Activated CD4-positive, alpha-beta T cell treated with anti-CD3 and anti-CD28 coated beads, Interleukin-2, amount 50 U/mL, for 1 hour (primary cell): ENCODE measurements at places on chromosomes 16 and 17.

GRCh38 chr17:79711715-79712305 is 18.9 kb upstream of the ENPP7 start:
- DNase-seq = no peak

- no peak for DNase-seq
Observed at GRCh38 chr16:55756963-55757362, 75.9 kb downstream of the CES1 start.

DNA sequence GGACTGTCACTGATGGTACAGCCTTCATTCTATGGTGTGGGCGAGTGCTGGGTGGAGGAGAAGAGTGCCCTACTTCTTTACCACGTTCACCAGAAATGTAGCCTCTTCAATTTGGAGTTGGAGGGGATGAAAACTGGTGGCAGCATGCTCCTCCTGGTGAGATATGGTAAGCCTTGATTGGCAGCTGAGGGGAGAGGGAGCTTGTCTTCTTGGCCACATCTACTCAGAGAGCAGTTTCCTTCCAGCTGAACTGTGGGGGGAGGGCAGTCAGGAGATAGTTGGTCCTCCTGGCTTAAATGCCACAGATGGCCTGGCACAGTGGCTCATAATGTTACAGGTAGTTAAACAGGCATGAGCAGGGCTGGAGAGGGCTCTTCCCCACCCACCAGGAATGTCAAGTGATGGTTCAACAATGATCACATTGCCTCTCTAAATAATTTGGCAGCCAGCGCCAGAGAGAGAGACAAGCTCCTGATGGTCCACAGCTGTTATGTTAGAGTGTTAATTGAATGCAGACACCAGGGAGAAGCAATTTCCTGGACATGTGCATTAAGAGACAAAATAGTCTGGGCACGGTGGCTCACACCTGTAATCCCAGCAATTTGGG is 9.0 kb upstream of the MAPK3 start:
- no peak for DNase-seq

DNA sequence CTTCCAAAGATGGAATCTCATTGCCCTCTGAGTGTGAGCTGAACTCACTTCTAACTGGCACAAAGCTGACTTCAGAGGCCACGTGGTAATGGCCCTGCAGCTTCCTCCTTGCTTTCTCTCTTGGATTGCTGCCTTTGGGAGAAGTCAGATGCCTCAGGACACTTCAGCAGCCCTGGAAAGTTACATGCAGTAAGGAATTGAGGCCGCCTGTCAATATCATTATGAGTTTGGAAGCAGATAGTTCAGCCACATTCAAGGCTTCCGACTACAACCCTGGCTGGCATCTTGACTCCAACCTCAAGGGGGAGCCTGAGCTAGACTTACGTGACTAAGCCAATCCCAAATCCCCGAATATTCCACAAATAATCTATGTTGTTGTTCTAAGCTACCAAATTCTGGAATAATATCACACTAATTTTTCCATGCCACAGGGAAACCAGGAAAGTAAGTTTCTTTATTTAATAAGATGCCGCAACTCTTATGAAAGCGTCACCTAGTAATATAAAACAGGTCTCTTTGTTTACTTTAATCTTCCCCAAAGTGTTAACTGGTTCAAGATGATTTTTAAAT is 13.6 kb downstream of the CEP20 start:
- no peak for DNase-seq
